ENCODE measurements at places on chromosomes 7 and 10.

DNA sequence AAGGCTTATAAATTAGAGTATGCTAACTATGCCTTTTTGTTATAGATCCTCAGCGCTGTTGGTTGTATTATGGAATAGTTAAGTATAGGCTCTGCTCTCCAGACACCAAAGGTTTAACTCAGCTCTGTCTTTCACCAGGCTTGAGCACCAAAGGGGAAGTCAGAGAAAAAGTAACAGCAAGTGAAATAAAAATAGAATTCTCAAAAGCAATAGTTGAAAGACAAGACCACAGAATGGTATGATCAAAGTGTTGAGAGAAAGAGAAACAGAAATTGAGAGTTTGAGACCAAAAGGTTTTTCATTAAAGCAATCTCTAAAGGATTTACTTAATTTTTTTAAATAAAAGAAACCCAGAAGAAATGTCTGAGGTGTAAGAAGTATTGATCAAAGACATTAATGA, 529.8 kb upstream of the C7orf33 start:
- no peak for DNase-seq

DNA sequence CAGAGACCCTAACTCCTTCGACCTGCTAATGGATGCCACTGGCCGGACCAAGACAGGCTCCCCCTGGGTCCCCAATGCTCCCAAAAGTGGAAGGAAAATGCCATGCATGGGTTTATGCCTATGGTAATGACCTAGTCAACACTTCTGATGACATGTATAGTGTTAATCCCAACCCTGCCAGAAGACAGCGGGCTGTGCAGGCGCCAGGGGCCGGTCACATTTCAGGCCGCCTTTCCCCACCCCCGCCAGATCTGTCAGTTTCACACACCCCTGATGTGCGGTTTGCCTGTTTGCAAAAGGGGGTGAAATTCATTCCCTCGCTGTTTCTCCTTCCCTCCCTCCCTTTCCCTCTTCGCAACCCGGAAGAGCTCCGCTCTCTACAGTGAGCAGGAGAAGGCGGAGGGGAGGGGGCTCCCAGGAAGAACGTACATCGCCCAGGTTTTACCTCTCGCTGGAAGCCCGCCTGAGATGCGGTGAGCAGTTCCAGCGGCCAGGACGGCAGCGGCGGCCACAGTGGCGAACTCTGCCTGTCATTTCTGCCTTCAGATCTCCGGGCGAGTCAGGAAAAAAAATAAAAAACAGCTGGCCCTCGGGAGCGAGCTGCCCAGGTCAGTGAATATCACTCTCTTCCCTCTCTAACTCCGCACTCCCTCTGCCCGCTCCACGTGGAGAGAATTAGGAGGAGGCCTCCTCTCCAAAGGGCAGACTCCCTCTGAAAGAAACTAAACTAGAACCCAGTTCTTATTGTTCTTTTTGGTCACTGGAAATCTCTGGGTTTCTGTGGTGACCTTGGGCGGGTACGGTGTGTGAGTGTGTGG, 9.4 kb upstream of the GATA3 start:
- peak; percentile 40 for DNase-seq

GRCh38 chr10:54614072-54614471, 187.0 kb downstream of the PCDH15 start:
- DNase-seq, result no peak

GRCh38 chr10:128429835-128430513, 303.8 kb upstream of the MKI67 start:
- DNase-seq, result no peak

GRCh38 chr10:54402576-54402975, 398.5 kb downstream of the PCDH15 start:
- DNase-seq, result no peak

- DNase-seq, result no peak
These were observed 1.4 kb downstream of the ZNF438 start for GRCh38 chr10:31030260-31030659.

DNA sequence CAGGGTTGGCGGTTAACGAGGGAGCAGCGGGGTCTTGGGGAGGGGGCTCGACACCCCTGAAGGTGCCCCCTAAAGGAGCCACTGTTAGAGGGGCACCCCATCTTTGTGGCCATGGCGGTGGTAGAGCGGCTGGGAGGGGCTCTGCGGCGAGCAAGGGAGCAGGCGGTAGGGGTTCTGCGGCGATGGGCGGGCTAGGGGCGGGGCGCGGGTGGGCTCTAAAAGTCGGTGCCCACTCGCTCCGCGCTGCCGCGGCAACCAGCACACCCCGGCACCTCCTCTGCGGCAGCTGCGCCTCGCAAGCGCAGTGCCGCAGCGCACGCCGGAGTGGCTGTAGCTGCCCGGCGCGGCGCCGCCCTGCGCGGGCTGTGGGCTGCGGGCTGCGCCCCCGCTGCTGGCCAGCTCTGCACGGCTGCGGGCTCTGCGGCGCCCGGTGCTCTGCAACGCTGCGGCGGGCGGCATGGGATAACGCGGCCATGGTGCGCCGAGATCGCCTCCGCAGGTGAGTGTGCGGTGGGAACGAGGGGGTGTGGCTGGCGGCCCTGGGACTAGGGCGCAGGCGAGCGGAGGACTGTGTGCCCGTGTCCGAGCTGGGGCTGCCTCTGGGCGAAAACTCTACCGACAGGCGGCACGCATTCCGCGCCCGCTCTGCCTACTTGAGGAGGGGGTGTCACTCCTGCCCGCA, at the start of gene MEST:
Gene MEST, plus strand, starts transcription at position 245 of the 682 bp plus-strand sequence. Its CDS starts 229 bp downstream, at position 474.
- DNase-seq, result no peak

DNA sequence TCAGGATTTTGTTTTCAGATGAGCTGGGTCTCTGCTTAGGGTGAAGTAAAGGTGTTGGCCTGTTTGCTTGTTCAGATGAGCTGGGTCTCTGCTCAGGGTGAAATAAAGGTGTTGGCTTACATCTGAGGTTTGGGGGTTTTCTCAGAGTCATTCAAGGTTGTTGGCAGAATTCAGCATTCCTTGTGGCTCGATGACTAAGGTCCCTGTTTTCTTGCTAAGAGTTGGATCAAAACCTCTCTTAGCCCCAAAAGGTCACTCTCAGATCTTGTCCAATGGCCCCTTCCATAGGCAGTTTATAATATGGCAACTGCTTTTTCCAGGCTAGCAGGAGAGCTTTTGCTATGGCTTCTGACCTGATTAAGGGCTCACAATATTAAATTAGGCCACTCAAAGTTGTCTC, 106.6 kb downstream of the ADAM22 start:
- no peak for DNase-seq

DNA sequence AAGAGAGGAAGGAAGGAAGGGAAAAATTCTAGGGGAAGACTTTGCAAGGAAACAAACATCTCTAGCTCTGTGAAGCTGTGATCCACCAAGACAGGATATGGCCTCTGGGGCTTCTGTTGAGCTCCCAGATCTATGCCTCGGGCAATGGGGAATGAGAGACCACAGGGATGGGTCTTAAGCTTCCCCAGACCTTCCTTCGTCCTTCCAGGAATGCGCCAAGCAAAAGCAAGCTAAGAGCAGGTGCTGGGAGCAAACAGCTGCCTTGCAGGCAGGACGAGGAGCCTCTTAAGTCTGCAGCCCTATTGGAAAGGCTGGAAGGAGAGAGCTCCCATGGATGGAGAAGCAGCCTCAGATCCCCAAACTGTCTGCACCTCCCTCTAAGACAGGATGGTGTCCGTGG, 21.9 kb upstream of the ELN start:
- DNase-seq, result no peak

DNA sequence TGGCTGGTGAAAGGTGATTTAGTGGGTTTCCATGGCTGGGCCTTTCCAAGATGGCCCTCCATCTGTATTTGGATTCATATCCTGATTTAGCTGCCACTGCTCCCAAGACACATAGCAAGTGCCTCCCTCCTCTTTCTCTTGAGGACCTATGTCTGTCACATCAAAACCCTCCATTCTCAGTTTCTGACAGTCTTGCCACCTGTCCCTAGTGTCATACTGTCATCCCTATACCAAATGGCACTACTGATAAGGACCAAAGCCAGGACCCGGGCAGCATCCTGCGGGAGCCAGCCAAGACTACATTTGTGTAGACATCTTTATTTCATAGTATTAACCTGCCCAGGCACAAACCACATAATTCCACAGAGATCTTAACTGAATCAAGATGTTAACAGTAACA, 34.8 kb downstream of the PNLIPRP2 start:
- DNase-seq, result no peak

- no peak for DNase-seq
These were observed 234.7 kb upstream of the TCERG1L start for GRCh38 chr10:131546086-131546810.

- no peak for DNase-seq
These were observed 90.4 kb downstream of the ZMIZ1 start for GRCh38 chr10:79159141-79159651.

- peak; percentile 58 for DNase-seq
These were observed 63.2 kb upstream of the TOMM7 start for GRCh38 chr7:22885797-22886261.

DNA sequence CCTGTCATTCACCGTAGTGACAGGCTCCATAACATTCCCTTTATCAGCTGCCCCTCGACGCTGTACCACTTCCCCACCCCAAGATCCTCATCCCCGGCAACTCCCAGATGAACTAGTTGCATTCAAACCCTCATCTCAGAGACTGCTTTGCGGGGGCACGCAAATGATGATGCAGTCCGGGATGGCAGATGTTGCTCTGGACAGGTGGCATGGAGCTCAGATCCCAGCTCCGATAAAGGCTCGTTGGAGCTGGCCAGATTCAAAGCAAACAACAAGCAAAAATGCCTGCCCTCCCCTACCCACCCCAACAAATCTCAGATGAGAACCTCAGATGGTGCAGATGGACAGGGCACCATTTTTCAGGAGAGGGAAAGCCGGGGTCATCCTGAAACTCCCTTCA, 46.7 kb downstream of the CARD11 start:
- DNase-seq, result no peak

DNA sequence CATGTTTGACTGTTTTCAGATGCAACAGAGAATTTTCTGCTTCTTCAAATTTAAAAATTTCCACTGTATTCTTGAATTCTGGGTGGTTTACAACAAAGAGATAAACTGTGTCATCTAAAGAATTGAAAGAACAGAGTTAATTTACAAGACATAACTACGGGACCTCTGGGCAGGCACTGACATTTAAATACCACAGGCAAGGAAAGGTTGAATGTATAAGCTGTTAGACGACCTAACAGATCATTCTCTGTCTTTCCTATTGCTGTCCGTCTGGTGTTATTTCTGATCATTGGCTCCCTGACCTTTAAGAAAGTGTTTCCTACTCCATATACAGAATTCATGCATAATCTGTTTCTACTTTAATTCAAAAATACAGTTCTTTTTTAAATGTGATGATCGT, 15.5 kb upstream of the PON3 start:
- DNase-seq, result no peak

GRCh38 chr7:99359465-99360154, 14.9 kb upstream of the ARPC1B start:
- DNase-seq, result no peak

DNA sequence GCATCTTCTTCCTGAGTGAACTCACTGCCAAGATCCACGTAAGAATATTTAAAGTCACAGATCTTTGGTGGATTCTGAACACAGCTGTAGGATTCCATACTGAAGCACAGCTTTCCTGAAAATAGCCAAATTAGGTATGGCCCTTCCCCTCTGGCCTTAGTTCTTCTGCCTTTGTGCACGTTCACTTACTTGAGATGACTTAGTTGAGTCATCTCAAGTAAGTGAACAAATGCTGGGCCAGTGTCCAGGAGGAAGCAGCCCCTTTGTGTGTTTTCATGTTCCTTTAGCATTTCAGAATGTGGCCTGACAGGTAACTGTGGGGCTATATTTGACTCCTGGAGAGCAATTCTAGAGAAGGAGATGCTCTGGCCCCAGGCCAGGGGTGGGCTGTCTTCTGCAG, 51.5 kb downstream of the CCNY start:
- DNase-seq, result no peak

GRCh38 chr7:98329791-98330373, 48.4 kb downstream of the BRI3 start:
- DNase-seq, result no peak

DNA sequence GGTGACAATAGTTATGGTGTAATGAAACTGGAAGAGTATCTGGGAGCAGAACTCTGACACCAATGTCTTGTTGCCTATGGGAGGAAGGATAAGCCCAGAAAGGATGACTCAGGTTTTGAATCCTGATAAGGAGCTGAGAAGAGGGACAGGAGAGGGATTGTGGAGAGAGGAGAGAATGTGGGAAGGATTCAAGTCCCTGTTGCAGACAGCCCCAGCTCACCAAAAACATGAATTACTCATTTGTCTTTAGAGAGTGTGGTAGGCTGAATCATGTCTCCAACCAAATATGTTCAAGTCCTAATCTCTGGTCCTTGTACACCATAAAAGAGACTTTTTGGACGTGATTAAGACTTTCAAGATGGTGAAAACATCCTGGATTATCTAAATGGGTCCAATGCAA, 206.9 kb upstream of the PHYHIPL start:
- DNase-seq, result no peak

DNA sequence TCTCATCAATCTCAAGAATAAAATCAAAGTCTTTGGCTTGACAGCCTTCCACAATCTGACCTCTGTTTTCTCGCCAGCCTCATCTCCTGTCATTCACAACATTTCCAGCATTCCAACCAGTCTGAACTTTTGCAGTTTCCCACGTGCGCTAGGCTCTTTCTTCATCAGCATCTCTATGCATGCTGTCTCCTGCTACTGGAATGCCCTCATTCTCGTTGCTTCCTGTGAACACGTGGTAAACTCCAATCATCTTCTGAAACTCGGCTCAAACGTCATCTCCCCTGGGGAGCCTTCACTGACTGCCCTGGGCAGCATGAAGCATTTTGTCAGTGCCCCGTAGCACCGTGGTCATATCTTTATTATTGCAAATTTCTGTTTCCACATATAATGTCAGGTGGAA, 12.2 kb upstream of the RSBN1L start:
- DNase-seq, result no peak

GRCh38 chr7:108347616-108348015, 108.6 kb downstream of the NRCAM start:
- DNase-seq, result no peak

DNA sequence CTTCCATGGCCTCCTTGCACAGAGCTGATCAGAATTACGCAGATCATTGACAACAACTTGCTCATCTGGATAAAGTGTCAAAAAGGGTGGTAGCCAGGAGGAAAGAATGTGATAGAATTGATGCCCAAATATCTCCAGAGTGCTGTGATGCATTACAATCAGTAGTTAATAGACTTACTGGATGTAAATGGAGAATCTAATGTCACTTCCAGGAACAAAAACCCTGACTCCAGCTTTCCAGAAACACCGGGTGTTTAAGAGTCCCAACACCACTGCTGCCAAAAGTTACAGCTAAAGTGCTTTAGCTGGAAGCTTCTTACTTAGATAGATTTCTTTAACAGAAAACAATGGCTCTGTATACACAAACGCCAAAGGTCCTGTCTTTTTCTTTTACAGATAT, 25.7 kb upstream of the OSBPL3 start:
- no peak for DNase-seq

DNA sequence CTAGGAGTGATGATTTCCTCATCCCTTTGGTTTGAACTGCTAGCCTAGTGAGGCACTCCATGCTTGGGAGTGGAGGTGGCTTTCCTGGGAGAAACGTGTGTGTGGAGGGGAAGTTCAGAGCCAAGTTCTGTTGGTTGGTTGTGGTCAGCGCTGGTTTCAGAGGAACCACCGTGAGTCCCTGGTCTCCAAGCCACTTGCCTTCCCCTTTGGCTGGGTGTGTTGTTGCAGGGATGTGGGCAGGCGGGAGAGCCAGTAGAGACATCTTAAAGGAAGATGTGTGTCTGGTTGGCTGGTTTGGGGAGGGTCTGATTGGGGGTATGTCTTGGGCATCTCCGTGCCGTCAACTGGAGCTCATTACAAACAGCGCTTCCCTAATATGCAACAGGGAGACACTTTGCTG, 130.8 kb upstream of the TCF7L2 start:
- DNase-seq, result no peak

- DNase-seq, result no peak
These were observed 98.3 kb downstream of the TRRAP start for GRCh38 chr7:98976396-98977185.
